ENCODE measurements at places on chromosomes 12 and 14.

GRCh38 chr14:33742166-33742565 lies 208.7 kb downstream of the EGLN3 start:
- no peak for ATAC-seq

DNA sequence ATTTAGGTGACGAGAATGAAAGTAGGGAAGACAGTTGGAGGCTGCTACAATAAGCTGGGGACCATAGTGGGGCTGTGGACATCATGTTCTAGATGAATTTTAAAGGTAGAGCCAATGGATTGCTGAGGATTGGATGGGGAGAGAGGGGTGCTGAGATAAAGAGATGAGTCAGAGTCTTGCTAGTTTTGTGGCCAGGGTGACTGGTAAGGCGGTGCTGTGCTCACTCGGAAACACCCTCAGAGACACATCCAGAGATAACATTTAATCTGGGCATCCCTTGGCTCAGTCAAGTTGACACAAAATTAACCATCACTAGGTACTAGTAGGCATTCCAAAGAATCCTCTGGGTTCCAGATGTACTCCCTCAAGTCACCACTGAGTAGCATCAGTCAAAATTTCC lies 170.7 kb downstream of the ADCK1 start:
- no peak for ATAC-seq

DNA sequence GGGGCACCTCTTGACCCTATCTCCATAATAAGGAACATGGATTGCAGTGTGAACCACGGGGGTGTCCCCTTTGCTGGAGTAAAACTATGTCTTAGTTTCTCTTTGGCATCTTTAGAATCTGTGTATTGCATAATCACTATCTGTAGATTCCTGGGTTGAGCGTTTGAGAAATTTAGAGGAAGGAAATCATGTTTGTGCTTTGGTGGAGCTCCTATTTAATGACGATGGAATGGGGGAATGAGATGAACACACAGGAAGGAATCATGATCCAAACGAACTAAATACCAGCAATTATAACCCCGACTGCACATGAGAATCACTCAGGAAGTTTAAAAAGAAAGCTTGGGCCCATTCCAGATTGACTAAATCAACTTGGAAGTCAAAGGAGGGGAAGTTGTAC lies 1.3 kb upstream of the MYG1 start:
- ATAC-seq = no peak

- ATAC-seq = no peak
These were observed 31.0 kb downstream of the GNPTAB start for GRCh38 chr12:101799774-101800173.

GRCh38 chr12:69265205-69265604 lies 25.8 kb downstream of the CPSF6 start:
- ATAC-seq = no peak

GRCh38 chr12:72865921-72866320 lies 593.8 kb downstream of the TRHDE start:
- ATAC-seq = no peak

DNA sequence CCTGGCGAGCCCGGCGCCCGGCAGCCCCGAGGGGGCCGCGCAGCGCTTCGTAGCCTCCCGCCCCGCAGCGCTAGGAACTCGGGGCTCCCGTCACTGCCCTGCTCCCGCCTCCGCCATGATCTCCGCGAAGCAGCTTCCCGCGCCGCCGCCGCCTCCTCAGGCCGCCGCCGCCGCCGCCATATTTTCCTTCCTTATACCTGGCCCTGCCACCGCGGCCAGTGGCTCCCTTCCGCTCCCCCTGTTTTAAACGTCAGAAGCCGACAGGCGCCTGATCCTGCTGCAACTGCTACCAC lies 286 bp downstream of the PPP4R3A start:
- peak; percentile 57 for ATAC-seq

DNA sequence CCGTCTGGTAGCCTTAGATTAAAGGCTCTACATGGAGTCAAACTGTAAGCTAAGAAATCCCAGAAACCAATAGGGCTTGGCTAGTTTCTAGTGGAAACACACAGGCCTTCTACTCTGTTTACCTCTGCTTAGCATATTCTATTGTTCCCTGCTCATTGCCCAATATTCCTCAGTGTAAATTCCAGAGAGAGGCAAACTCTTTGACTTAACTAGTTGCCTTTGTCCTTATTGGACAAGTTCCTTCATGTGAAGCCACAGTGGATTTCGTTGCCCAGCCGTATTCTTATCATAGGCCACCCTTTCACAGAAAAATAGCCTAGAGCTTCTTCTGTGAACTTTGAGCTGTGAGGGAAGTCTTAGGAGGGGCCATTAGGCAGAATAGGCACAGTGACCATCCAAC lies 186.1 kb downstream of the PLCZ1 start:
- ATAC-seq = no peak

- no peak for ATAC-seq
These were observed 271.6 kb downstream of the NPAS3 start for GRCh38 chr14:33210311-33210710.

- ATAC-seq = no peak
These were observed 4.6 kb upstream of the CACNB3 start for GRCh38 chr12:48813465-48814261.

GRCh38 chr14:104318558-104319490 lies 180.4 kb downstream of the KIF26A start:
- ATAC-seq = no peak

- ATAC-seq = peak; percentile 39
These were observed 496 bp downstream of the PPP2R5C start for GRCh38 chr14:101761881-101762529.

GRCh38 chr12:90024262-90024661 lies 315.6 kb upstream of the ATP2B1 start:
- no peak for ATAC-seq

All from stimulated activated memory B cell treated with anti-CD40 and anti-IgM and Interleukin-4, amounts not matched to agents 10 μg/mL and 1 μg/mL and 100 μg/mL, for 72 hours (primary cell).